KBM-7 (cell line): ENCODE measurements at places on chromosomes 13 and 19.

GRCh38 chr19:32178401-32178800 lies 167.0 kb upstream of the ZNF507 start:
- no peak for DNase-seq

- no peak for DNase-seq
Measured at GRCh38 chr19:54414156-54414555, 1.1 kb upstream of the TTYH1 start.

DNA sequence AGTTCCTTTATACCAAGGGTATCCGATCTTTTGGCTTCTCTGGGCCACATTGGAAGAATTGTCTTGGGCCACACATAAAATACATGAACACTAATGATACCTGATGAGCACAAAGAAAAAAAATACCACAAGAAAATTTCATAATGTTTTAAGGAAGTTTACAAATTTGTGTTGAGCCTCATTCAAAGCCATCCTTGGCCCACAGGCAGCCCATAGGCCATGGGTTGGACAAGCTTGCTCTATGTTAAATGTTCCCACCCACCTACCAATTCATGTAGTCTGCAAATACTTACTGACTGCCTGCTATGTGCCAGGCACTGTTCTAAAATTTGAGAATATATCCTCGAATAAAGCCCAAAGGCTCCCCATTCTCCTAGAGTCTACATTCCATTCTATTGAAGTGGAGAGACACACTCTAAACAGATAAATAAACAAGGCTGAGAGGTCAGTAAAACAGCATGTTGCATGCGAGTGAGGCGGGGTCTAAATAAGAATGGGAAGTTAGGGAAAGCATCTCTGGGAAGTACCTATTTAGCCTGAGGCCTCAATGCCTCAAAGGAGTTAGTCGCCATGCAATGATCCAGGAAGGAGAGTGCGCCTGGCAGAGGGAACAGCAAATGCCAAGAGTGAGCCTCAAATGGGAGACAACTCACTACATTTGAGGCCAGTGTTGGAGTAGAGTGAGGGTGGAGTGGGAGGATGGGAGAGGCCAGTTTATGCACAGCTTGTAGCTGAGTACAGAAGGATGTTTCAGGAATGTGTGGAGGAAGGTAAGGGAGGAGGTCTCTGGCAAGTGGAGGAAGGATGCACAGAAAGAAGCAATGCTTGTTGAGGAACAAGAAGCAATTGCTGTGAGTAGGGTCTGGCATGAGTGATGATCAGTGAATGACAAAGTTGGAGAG lies 52.5 kb upstream of the CLDN10 start:
- no peak for DNase-seq

GRCh38 chr13:40996426-40997092 lies 22.6 kb downstream of the ELF1 start:
- peak; percentile 81 for DNase-seq

- no peak for DNase-seq
Measured at GRCh38 chr19:44745341-44745831, 3.1 kb upstream of the BCL3 start.

DNA sequence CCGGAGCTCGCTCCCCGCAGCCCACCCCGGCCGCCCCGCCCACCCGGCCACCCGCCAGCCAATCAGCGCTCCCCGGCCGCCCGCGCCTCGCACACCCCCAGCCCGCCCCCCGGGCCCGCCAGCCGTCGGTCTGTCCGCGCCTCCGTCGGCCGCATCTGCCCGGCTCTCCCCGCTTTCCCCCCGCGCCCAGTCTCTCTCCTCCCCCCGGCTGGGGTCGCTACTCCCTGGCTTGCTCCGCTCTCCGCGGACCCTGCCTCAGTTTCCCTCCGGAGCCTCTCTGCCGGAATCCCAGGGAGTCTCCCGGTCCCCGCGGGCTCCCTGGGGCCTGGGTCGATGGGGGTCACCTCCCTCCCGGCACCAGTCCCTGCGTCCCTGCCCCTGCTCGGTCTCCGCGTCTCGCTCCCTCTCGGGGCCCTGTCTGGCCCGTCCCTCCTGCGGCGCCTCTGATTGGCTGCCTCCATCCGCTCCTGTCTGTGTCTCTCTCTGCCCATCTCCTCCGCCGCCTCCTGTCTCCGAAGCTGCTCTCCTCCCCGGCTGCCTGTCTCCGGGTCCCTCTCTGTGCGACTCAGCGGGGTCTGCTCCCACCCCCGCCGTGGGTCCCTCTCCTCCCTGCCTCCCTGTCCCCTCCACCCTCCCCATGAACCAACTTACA lies 484 bp downstream of the IL11 start:
- no peak for DNase-seq

GRCh38 chr19:53881482-53882390 lies at the start of gene PRKCG:
TSS of gene PRKCG (plus strand) at chr19:53882197. CDS start at chr19:53882495, 298 bp downstream.
- peak; percentile 43 for DNase-seq

GRCh38 chr19:35559281-35559659 lies 4.2 kb downstream of the ATP4A start:
- peak; percentile 18 for DNase-seq

DNA sequence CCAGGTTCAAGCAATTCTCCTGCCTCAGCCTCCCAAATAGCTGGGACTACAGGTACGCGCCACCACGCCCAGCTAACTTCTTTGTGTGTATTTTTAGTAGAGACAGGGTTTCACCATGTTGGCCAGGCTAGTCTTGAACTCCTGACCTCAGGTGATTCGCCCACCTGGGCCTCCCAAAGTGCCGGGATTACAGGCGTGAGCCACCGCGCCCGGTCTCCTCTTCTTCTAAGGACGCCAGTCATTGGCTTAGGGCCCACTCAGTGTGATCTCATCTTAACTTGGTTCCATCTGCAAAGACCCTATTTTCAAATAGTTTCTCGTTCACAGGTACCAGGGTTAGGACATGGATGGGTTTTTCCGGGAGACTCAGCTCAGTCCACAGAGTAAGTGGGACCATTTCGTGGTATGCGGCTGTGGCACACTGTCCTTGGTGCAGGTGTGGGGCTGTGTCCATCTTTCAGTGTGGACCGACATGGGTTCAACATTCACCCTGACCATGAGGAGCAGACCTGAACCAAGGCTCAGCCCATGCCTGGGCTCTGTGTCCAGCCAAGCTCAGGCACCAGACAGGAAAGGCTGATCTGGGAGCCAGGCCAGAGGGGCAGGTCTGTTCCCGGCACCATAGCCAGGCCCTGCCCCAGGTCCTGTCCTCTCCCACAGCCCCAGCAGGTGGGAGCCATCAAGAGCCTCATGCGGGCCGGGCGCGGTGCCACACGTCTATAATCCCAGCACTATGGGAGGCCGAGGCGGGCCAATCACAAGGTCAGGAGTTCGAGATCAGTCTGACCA lies 2.8 kb upstream of the MKNK2 start:
- no peak for DNase-seq

- DNase-seq, result no peak
Measured at GRCh38 chr19:8398311-8398771, 8.2 kb downstream of the RAB11B start.

- DNase-seq, result no peak
Measured at GRCh38 chr13:66617786-66618185, 612.4 kb downstream of the PCDH9 start.

DNA sequence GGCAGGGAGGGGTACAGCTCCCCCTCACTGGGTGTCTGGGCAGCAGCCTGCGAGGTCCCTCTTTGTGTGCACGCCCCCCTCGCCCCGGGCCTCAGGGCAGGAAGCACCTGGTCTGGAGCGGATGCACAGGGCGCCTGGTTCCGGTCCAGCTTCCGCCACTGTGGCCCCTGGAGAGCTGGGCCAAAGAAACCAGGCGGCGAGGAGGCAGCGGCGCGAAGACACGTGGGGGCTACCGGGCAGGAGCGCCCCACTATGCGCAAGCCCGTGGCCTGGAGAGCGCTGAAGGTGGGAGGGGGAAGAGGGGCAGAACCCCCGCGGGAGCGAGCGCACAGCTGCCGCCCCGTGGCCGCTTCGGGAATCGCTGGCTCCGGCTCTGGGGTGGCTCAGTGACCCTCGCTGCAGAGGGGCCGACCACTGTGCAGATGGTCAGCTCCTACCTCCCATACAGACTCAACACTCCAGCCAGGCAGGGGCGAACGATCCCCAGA lies 1.7 kb upstream of the LYL1 start:
- DNase-seq, result peak; percentile 99

GRCh38 chr19:51097166-51097738 lies 11.0 kb downstream of the CTU1 start:
- peak; percentile 26 for DNase-seq

GRCh38 chr13:23868521-23868920 lies 20.7 kb downstream of the MIPEP start:
- DNase-seq, result no peak

GRCh38 chr13:32310134-32310706 lies 4.9 kb downstream of the ZAR1L start:
- peak; percentile 84 for DNase-seq

DNA sequence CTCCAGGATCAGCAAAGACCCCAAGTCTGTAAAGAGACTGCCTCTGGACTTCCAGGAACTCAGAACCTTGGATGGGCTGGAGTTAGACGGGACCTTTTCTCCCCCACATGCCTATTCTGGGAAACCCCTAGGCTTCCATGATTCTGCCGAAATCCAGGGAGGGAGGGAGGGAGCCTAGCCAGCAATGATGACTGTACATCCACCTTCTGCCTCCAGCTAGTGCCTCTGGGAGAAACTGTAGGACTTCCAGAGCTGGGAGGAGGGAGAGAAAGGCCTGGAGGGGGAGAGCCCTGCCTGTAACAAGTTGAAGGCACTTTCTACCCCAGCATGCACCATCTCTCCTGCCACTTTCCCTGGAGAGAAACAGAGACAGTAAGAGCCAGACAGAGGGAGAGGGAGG lies 6.0 kb upstream of the HAS1 start:
- DNase-seq, result no peak

DNA sequence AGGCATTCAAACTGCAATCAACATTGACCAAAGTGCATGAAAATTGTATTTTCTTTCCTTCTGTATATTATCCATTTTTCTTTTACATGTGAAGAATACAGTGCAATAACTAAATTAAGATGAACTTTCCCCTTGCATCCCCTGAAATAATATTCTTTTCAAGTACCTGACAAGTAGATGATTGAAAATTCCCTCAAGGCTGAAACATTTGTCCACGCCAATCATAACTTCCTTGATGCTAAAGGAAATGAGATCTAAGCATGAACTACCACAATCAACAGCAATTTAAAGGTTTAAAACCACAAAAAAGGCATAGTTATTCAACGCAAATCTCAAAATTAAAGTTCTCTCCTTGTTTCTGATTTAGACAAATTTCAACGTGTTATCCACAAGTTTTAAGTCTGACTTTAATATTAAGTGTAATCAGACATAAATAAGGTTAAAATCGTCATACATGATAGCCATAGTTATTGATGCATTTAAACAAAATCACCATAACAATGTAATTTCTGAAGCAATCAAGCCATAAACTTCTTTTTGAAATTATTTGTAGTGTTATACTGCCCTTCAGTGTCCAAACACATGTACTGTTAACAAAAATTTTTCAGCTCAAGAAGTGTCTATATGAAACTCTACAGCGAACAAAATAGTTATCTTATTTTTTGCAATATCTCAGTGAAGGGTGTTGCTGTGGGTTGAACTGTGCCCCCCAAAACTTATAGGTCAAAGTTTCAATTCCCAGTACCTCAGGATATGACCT lies 169.5 kb downstream of the DCLK1 start:
- DNase-seq, result no peak

GRCh38 chr13:94160875-94161274 lies 318.6 kb downstream of the DCT start:
- DNase-seq, result no peak

DNA sequence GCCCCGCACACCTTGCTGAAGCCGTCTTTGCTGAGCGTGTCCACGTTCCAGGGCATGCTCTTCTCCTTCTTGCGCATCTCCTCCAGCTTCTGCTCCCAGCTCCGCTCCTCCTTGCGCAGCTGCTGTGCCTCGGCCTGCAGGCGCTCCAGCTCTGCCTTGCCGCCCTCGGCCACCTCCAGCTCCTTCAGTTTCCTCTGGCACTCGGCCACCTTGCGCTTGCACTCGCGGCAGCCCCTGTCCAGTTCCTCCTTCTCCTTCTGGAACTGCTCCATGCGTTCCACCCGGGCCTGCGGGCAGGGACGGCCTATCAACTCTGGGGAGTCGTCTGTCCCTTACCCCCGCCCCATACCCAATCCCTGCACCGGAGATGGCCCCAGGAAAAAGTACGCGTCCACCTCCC lies 7.4 kb downstream of the CDC37 start:
- no peak for DNase-seq

- DNase-seq, result no peak
Measured at GRCh38 chr13:73140801-73141200, 82.0 kb downstream of the KLF5 start.

DNA sequence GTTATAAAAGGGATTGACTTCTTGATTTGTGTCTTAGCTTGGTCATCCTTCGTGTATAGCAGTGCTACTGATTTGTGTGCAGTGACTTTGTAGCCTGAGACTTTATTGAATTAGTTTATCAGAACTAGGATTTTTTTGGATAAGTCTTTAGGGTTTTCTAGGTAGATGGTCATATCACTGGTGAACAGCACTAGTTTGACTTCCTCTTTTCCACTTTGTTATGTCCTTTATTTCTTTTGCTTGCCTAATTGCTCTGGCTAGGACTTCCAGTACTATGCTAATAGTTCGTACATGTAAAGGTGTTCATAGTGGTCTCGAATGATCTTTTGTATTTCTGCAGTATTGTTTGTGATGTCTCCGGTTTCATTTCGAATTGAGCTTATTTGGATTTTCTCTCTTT lies 145.4 kb downstream of the DNAJC3 start:
- no peak for DNase-seq
